ENCODE measurements at places on chromosomes 13 and 19.
A peak's percentile ranks its signal among the peaks of the same experiment; 100 is the strongest.

DNA sequence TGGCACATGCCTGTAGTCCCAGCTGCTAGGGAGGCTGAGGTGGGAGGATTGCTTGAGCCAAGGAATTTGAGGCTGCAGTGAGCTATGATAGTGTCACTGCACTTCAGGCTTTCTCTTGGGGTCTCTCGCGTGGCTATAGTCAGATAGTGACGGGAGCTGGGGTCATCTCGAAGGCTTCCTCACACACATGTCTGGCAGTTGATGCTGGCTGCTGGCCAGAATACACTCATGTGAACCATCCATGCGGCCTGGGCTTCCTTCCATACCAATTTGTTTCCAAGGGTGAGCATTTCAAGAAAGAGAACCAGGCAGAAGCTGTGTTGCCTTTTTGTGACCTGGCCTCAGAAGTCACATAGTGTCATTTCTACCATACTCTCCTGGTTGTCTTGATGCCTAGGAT, 26.4 kb downstream of the LEUTX start:
- DNase-seq = no peak

GRCh38 chr19:34229721-34230120, 24.6 kb upstream of the GARRE1 start:
- no peak for DNase-seq

GRCh38 chr19:13072188-13072908, 30.3 kb downstream of the LYL1 start:
- no peak for DNase-seq

DNA sequence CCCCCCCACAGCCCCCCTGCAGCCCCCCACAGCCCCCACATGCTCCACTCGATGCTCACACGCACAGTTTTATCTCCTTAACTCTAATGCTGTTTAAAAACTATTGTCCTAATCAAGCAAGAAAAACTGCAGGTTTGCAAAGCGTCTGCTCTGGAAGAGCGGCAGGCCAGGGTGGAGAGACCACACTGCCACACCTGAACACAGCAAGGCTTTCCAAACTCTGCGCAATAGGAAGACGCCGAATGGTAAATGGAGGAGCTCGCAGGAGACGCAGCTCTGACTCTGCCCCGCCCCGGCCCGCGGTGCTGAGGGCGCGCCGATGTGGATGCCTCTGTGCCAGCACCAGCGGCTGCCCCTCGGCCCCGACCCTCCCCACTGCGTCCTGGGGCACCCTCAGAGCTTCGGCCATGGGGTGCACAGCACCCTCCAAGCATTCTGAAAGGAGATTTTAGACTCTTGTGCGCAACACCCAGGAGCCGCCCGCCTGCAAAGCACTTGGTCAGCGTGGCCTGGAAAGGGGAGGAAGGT, 32.4 kb downstream of the RASA3 start:
- DNase-seq = no peak

DNA sequence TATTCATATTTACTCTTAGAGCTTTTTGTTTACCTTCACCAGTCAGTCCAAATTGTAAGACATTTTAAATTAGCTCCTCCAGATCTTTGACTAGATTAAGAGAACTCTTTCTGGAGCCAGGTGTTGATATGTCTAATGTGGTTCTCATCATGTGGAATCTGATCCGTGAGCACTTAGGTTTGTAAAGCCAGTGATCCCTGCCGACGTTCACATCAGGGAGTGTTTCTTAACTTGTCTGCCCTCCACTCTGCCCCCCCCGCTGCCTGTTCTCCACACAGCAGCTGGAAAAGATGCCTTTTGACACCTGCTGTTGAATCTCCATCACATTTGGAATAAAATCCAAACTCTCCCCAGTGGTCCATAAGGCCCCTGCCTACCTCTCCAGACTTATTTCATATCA, 17.7 kb downstream of the METTL21C start:
- DNase-seq = no peak

DNA sequence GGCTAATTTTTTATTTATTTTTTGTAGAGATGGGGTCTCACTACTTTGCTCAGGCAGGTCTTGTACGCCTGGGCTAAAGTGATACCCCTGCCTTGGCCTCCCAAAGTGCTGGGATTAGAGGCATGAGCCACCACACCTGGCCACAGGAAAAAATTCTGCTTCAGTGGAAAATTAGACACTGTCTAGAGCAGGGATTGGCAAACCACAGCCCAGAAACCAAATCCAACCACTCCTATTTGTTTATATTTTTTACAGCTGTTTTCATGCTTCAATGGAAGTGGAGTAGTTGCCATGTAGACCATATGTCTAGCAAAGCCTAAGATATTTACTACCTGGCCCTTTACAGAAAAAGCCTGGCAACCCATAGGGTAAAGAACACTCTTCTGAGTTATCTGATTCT, 123.7 kb upstream of the MRI1 start:
- DNase-seq = no peak

- no peak for DNase-seq
These were observed 941.9 kb upstream of the SLC10A2 start for GRCh38 chr13:104008075-104008474.

- DNase-seq = no peak
These were observed 617.2 kb downstream of the SLITRK5 start for GRCh38 chr13:88288326-88288725.

DNA sequence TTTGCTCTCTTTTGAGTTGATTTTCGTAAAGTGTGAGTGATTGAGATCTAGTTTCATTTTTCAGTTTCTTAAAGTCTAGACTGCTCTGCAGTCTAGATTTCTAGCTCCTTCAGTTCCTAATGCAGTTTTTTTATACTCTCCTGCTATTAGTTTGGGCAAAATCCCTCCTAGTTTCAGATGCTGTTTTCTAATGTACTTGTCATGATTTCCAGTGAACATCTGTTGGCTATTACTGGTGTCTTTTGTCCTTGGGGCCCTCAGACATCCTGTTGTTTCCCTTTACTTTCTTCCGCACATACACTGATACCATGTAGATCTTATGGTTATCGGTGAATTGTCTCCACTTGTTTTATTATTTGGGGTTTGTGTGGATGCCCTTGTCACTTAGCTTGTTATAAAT, 292.1 kb downstream of the TDRD3 start:
- no peak for DNase-seq

- peak; percentile 88 for DNase-seq
These were observed 1.3 kb downstream of the CSNK1G2 start for GRCh38 chr19:1942078-1942933.

GRCh38 chr13:35479038-35479492, 2.6 kb upstream of the MAB21L1 start:
- DNase-seq = no peak

DNA sequence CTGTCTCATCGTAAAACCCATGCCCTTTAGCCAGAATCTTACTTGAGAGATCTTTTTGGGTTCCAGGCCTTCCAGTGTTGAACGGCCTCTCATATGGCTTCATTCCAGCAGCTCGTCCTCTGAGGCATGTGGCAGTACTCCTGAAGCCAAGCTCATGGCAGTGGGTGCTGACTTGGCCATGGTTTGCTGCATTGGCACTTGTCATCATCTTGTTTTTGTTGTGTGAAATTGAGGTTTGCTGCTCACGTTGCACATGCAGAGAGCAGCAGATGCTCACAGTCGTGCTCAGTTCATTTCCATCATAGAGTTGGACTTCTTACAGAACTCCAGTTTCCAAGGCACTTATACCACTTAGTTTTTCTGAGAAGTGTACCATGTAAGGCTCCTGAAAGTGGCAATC, 14.9 kb downstream of the TEX29 start:
- DNase-seq = no peak
